ENCODE measurements at places on chromosomes 3 and 15. TPM values are rescaled to one million over a fixed set of nuclear protein-coding genes. Genes with fewer than 3 reads are reported as not detected.
A peak's percentile ranks its signal among the peaks of the same experiment; 100 is the strongest.

DNA sequence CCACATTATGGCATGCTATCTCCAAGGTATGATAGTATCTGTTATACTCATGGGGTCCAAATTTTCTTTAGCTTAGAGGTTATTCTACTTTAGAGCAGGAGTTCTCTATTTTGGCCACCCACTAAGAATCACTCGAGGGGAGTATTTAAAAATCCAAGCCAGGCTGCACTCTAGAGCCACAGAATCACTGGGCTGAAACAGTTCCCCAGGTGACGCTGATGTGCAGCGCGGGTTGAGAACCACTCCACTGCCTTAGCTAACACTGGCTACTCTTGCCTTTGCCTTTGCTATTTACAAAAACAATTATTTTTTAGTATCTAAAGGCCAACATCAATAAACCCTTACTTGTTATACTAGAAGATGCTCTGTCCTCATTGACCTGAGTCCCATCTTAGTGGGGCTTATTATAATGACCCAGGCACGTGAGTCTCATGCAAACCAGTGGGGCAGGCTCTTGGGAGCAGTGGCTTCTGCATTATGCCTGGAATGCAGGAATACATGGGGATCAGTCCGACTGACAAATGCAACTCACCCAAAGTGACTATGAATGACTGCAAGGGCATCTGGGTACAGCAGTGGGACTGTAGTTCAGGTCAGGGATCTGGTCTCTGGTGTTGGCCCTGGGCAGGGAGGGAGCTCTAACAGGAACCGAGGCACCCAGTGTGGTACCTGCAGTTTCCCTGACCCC lies 21.7 kb upstream of the CGNL1 start:
- DNase-seq = no peak

SPINT1 gene
- polyA plus RNA-seq = 1.3 TPM

DNA sequence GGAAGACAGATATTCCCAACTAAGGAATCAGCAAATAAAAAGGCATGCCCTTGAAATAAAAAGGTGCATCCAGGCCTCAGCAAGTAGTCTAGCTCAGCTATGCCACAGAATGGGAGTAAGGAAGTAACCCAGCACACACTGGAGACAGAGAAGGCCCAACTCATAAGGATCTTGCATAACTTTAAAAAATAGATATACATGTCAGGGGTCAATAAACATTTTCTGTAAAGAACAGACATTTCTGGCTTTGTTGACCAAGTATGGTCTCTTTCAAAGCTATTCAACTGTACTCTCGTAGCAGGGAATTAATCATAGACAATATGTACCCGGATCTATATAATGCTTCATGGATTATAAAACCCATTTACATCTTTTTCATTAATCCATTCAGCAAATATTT lies 449.3 kb downstream of the TAFA4 start:
- DNase-seq = no peak

- no peak for DNase-seq
These were observed 30.9 kb upstream of the SLC28A2 start for GRCh38 chr15:45221053-45221599.

DNA sequence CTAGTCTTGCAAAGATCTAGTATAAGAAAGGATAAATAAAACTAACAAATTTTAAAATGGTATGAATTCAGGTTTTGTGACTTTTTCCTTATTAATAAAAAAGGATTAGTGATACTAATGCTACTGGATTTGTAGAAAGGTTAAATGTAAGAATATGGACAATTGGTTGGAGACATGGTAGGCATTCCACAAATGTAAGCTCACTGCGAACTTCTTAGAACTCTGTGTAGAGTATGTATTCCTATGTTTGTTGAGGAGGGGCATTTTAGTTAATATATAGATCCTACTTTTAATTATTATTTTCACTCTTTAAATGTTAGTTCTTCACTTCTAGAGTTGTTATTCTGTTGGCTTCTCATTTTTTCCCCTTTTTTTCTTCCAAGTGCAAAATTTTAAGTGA lies 414.3 kb downstream of the RBMS3 start:
- no peak for DNase-seq

- DNase-seq = no peak
These were observed 559 bp downstream of the SENP5 start for GRCh38 chr3:196868297-196868661.

GRCh38 chr15:91412138-91412928 lies 312.3 kb downstream of the SV2B start:
- no peak for DNase-seq

DNA sequence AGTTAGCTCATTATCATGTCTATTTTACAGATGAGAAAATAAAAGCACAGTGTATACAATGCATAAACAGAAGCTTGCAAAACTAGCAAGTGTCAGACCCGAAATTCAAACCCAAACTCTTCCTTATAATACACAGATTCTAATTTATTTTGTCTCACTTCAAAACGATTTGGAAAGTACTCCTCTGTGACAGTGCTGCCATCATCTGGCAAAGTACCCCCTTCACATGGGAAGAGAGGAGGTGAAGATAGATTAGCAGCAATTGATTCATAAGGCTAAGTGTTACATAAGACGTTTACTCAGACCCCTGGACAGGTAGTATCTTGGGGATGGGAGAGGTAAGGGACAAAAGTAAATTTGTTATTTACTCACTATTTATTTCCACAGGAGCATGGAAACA lies 744.0 kb upstream of the SGO1 start:
- no peak for DNase-seq

DNA sequence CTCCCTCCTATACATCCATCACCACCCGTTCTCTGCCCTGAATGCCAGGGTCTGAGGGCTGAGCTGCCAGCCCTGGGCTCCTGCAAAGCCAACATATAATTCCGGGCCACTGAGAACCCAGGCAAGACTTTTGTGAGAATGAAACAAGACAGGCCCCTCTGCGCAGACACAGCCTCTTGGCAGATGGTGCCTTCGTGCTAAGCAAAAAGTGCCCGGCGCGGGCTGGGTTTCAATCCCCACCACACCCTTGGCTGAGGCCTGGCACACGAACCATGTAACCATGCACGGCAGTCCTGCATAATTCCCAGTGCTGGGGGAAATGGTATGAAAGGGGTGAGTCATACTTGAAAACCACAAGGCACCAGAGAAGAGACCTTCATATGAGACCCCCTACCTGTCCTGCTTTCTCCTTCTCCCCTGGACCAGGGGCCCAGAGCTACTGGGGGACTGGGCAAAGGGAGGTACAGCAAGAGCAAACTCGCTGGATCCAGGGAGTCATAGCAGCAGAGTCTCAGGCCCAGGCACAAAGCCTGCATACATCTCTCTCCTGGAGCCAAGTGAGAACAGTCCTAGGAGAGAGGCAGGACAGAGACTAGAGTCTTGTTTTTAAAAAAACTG lies 26.1 kb upstream of the LOXL1 start:
- DNase-seq = no peak

DNA sequence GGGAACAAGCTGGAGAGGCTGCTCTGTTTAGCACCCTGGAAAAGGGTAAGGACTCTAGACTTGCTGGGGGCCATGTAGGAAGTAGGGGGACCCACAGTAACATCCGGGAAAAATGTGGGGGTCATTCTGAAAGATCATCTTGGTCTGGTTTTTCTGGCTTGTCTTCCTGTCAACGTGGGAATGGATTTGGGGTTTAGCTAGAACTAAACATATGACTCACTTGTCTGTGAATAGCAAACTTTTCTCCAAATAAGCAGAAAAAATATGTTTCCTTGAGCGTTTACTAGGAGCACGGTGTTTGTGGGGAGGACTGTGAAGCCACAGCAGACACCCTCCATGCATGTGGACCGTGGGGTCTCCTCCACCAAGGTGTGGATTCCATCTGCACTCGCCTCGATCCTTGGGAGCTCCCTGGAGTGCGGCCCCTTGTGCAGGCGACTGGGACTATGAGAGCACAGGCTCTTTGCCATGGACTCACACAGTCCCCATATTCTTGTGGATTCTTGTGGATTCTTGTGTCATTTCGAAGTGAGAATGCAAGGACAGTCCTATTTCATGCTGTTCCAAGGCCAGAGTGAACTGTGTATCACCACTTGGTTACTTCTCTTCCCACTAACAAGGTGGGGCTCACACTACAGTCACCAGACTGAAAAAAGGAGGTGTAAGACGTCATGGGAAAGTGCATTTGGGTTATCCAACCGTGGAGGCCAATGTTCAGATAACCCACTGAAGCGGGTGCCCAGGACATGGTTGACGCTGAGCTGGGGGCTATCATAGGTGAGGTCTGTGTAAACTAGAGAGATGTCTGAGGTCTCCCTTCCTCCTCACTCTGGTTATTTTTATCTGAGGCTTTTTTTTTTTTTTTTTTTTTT lies 25.5 kb downstream of the PGPEP1L start:
- no peak for DNase-seq

- peak; percentile 4 for DNase-seq
These were observed 391.6 kb upstream of the DPPA4 start for GRCh38 chr3:109728861-109729494.

- peak; percentile 29 for DNase-seq
These were observed 145.8 kb upstream of the NECTIN3 start for GRCh38 chr3:110925798-110926197.

UBAP1L gene
- polyA plus RNA-seq = 6.4 TPM

A4GNT gene
- not detected for polyA plus RNA-seq

GRCh38 chr15:25408428-25408827 lies 30.4 kb downstream of the UBE3A start:
- DNase-seq = no peak

GRCh38 chr15:25624504-25625177 lies 185.8 kb upstream of the UBE3A start:
- no peak for DNase-seq

DNA sequence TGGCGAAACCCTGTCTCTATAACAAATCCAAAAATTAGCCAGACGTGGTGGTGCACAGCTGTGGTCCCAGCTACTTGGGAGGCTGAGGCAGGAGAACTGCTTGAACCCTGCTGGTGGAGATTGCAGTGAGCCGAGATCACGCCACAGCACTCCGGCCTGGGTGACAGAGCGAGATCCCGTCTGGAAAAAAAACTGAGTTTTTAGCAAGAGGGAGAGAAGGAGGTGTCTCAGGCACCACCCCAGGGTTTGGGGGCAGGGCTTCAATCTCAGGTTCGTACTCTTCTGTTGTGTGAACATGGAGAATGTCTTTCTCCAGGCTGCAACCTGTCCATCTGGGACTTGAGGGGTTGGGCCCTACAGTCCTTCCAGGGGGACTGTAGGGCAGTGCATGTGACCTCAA lies 2.7 kb downstream of the CHRNA3 start:
- DNase-seq = no peak
